Activated naive CD8-positive, alpha-beta T cell treated with anti-CD3 and anti-CD28 coated beads for 36 hours (primary cell): ENCODE measurements at places on chromosomes 5 and 9. TPM values are rescaled to one million over a fixed set of nuclear protein-coding genes. Genes with fewer than 3 reads are reported as not detected.

The SLC1A1 gene
- 0.10 TPM for total RNA-seq

The PCDHA5 gene
- not detected for total RNA-seq

The QRFP gene
- not detected for total RNA-seq

DNA sequence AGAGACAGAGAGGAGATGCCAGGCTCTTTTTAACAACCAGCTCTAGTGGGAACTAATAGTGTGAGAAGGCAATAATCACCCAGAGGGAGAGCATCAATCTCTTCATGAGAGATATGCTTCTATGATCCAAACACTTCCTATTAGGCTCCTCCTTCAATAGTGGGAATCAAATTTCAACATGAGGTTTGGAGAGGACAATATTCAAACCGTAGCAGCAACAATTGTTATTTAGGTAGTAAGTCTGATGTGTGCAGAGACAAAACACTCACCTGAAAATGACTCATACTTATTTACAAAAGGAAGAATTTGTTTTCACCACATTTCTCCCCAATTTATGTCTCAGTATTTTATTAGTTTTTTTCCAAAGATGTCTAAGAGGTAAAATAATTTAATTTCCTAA lies 144.3 kb downstream of the ST8SIA4 start:
- DNase-seq = no peak

DNA sequence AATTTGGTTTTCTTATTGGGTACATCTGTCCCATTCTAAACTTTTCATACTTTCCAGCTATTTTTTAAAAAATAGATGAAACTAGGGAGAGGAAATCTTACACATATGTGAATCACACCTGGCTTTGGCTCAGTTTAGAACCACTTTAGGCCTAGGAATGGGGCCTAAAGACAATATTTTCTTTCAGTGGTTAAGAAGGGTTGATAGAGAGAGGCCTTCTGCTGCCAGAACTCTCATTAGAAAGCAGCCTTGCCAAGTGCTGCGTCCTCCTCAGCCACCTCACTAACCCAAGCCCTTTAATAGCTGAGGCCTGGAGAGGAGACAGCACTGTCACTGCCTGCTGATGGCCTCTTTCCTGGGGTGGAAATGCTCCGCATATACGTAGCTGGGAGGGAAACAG lies 167.5 kb downstream of the SAXO1 start:
- no peak for DNase-seq

DNA sequence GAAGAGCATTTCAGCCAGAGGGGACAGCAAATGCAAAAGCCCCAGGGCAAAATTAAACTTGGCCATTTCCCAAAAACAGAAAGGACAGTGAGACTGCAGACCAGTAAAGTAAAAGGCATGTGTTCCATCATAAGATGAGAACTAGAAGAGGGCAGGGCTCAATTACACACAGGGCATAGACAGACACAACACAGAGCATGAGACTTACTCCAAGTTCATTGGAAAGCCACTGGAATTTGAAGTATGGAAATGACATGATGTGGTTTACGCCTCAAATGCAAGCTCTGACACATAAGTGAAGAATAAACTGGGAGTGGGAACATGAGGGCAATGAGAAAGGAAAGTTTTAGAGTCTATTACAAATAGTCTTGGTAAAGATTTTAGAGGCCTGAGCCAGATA lies 446.6 kb upstream of the GRIA1 start:
- no peak for DNase-seq
